ENCODE measurements at places on chromosomes 12 and 14.

DNA sequence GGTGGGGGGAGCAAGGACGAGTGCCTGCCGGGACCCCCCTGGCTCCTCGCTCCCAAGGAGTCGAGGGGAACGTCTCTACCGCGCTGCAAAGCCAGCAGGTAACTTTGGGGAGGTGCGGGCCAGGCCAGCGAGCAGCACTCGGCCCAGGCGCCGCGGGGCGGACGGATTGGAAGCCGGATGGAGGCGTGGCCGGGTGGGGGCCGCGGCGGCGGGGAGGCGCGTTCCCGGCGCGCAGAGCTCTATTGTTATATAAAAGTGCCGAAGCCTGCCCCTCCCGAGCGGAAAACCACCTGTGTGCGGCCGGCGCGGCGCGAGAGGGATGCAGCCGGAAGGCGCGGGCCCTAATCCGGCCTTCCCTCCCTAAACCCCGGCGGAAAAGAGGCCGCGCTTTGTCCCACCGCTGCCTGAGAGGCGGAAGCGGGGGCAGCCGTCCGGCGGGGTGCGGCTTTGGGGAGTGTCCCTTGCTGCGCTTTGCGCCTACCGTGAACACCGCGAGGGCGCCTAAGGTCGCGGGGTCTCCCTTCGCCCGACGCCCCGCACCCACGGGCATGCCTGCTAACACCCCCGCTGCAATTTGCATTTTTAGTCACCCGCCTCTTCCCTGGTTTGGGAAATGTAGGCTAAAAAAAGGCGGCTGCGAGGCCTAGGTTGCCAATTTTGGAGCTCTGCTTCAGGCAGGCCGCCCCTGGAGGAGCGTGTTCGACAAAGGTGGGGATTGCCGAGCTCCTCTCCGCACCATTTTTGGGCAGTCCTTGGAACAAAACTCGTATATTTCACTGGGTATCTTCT lies 1.7 kb upstream of the DUSP6 start:
- DNase-seq = peak; percentile 73

- no peak for DNase-seq
Measured at GRCh38 chr14:75886636-75887348, 95.0 kb downstream of the TGFB3 start.

GRCh38 chr12:98830657-98831056 lies 185.6 kb downstream of the APAF1 start:
- no peak for DNase-seq

DNA sequence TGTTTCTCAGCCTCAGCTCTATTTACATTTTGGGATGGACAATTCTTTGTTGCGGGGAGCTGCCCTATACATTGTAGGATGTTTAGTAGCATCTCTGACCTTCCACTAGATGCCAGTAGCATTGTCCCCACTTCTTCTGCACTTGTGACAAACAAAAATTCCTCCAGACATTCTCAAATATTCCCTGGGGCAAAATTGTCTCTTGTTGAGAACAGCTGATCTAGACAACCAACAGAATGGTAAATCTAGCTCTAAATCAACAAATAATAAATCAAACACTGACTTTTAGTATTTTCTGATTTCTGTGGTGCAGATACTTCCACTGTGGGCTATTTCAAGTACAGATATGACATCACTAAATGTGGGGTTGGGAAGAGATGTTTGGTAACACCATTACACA lies 60.7 kb downstream of the MSRB3 start:
- DNase-seq = no peak

DNA sequence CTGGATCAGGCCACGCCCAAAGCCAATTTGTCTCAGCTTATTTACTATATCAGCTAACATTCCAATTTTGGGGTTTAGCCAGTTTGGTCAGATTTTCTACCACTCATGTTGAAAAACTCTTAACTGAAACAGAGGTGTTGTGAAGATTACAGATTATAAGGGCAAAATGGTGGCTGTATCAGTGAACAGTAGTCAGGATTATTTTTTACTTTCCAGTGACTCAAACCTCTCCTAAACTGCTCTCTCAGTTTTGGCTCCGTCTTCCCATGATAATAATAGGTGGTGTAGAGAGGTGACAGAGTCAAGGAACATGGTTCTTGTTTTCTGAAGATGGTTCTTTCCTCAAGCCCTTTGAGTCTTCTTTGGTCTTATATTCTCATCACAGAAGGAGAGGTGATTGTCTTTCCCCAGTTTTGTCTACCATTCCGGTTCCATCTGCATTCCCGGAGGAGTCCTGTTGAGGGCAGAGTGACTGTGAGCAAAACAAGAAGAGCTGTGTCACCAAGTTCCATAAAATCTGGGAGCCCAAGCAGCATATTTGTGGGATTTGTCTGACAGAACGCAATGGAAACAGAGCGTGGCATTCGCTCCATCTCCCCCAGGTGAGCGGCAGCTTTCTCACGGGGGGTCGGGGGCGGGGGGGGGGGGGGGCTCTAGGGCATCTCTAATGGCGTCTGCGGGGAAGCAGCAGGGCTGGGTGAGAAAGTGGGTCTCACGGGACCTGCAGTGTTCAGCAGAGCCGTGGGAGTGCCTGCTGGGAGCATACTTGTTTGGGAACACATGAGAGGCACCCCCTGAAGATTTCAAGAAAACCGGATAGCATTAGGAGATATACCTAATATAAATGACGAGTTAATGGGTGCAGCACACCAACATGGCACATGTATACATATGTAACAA lies 59.1 kb downstream of the TBC1D30 start:
- no peak for DNase-seq

GRCh38 chr12:11767798-11768197 lies 118.3 kb downstream of the ETV6 start:
- DNase-seq = no peak

DNA sequence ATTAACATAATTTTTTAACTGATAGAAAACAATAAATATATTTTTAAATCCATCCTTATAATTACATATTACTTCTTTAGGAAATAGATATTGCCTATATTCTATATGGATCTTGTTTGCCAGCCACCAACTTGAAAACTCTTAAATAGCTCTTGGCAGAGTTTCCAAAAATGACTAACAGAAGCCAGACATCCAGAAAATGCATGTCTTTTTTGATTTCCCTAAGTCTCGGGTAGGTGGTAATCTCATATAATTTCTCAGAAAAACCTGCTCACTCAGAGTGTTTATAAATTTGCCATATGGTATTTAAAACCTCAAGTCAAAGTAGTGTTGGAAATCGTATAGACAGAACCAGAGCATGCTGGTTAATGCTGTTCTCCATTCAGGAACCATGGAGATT lies 360.4 kb upstream of the FOXG1 start:
- DNase-seq = no peak

DNA sequence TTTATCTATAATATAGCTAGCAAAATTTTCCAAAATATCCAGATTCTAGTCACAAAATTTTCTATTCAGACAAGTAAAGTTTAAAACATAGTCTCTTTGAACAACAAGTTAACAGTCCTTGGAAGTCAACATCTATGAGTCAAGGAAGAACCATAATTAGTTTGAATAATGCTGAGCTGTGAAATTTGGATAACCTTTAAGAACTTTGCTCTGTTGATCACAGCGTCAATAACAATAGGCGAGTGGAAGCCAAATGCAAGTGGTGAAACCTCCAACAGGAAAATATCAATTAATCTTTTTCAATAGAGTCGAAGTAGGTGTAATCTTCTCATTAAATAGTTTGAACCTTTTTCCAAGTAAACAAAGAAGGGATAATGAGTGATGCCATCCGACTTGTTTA lies 466.6 kb downstream of the FOXG1 start:
- no peak for DNase-seq

DNA sequence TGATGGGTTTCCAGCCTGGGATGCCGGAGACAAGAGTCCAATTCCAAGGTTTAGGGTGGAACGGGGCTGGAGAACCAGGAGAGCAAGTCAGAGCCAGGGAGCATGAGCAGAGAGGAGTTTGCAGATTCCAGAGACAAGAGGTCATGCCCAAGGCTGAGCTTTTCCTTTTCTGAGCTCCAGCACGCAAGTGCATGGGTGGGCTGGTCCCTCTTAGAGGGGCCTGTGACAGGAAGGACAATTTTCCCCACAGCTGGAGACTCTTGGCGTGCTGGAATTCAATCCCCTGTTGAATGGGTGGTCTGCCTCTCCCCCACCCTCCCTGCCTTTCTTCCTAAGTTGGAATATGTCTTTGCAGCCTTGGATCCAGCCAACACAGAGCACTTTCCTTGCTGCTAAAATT lies 431.9 kb downstream of the BCL11B start:
- no peak for DNase-seq

GRCh38 chr14:46344327-46344937 lies 307.1 kb downstream of the RPL10L start:
- DNase-seq = no peak

DNA sequence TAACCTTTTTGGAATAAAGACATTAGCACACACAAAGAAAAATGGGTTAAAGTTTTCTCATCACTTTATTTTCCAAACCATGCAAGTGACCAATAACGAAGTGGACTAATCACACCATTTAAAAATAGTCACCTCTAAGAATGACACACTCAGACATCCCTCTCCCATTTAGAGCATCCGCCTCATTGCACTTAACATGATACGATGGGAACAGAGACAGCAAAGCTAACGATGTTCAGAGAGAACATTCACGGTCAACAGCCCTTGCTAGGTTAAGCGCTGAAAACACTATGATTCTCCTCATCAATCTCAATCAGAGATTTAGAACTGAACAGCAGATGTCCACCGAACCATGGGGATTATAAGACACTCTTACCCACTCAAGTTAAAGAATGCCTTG lies 35.8 kb downstream of the NIN start:
- no peak for DNase-seq

GRCh38 chr14:61636779-61637178 lies 58.5 kb upstream of the HIF1A start:
- DNase-seq = no peak

GRCh38 chr14:67166450-67166853 lies 22.8 kb upstream of the GARIN2 start:
- no peak for DNase-seq

GRCh38 chr12:95942101-95942523 lies 302 bp downstream of the CCDC38 start:
- no peak for DNase-seq

GRCh38 chr14:38107216-38107631 lies 100.5 kb upstream of the SSTR1 start:
- no peak for DNase-seq

All from activated naive CD4-positive, alpha-beta T cell treated with anti-CD3 and anti-CD28 coated beads, Interleukin-2, amount 50 U/mL, for 72 hours (primary cell).